ENCODE measurements at places on chromosomes 12 and 14.

GRCh38 chr14:100018482-100018881 lies 46.7 kb upstream of the EVL start:
- DNase-seq = no peak

- no peak for DNase-seq
Measured at GRCh38 chr12:124901003-124901402, 13.4 kb downstream of the UBC start.

DNA sequence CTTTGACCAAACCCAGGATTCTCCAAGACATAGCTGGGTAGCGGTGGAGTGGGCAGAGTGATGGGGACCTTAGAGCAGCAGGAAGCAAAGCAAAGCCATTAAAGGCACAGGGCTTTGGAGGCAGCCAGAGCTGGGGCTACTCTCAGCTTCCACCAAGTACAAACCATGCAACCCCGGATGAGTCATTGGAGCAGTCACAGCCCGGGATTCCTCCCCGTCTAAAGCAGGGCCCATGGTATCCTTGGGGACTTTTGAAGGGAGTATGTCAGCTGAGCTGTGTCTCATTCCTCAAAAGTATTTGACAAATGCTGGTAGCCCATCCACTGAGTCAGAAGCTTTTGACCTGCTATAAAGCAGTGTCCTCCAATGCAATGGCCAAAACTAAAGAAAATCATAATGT lies 9.7 kb upstream of the IFI27 start:
- no peak for DNase-seq

DNA sequence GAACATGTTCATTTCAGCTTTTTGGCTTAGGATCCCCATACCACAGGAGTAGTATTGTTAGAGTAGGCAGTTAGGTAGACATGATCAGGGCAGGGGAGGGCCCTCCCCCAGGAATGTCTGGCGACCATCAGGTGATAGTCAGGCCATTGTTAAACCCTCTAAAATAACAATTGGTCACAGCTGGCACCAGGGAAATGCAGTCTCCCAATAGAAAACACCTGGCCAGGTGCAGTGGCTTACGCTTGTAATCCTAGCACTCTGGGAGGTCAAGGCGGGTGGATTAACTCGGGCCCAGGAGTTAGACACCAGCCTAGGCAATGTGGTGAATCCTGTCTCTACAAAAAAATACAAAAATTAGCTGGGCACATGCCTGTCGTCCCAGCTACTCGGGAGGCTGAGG lies 187.1 kb downstream of the MON2 start:
- no peak for DNase-seq

DNA sequence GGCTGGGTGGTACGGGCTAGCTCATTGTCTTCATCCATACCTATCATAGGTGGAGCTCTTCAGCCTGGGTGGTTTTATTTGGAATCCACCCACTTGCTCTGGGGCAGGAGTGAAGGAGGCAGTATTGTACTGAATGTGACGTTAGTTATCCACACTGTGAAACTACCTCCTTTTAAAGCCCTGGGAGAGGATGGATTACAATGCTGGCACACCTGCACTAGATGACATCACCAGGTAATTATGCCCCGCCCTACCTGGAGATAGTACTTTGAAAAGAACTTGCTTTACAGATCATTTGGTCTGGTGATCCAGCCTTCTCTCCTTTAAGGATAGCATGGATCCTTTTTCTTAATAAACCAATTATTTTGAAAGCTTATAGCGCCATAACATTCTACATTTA lies 78.0 kb downstream of the B4GALNT3 start:
- no peak for DNase-seq

GRCh38 chr14:47596860-47597259 lies 78.5 kb downstream of the MDGA2 start:
- DNase-seq = no peak

DNA sequence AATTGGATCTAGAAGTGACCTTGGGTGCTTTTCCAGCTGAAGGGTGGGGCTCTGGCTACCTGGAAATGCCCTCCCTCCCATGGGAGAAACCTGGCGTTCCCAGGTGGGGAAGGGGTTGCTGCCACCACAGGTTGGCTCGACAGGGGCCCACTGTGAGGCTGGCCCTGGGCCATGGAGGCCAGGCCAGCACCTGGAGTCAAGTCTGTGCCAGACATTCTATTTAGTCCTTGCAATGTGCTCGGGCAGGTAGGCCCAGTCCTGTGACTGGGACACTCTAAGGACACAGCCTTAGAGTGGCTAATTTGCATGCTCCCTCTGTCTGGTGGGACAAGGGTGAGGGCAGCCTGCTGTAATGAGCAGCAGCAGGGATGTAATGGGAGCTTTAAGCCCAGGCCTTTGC lies 11.9 kb downstream of the VRTN start:
- no peak for DNase-seq

DNA sequence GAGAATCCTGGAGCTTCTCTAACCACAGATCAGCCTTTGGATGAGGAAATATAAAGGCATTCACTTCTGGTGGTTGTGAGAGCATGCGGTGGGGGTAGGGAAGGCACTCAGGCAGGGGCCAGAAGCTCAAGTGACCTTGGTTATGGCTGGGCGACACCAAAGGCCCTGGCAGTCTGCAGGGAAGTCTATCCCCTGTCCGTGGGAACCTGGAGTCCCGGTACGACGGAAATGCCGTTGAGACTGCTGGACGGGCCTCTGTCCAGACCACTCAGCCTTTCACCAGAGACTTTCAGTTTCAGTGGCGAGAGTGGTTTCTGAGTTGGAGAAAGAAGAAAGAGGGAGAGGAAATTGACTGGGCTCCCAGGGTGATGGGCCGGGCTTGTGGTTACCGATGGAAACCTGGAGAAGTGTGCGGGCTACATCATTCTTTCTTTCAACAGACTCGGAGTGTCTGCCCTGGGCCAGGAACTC lies 20.9 kb downstream of the ISCA2 start:
- no peak for DNase-seq

DNA sequence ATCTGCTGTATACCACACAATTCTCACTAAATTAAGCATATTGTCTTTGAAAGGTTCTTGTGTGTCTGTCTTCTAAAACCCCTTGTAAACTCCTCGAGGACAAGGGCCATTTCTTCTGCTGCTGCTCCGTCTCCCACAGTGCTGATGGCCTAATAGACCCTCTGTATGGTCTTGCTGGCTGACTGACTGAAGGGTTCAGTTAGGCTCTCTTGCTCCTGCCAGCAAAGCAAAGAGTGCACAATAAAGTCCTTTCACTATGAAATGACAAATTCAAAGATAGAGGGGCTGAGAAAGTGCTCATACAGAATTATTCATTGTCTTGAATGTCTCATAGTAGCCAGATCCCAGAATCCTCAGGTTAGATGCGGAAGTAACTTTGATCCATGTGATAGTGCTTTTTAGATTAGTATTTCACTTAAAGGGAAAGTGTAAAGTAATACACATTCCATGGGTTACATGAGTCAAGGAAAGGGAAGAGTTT lies 14.2 kb upstream of the RIOX1 start:
- DNase-seq = no peak

GRCh38 chr14:90140298-90140955 lies 78.6 kb downstream of the KCNK13 start:
- no peak for DNase-seq

GRCh38 chr12:58764100-58764953 lies 156.0 kb downstream of the LRIG3 start:
- no peak for DNase-seq

DNA sequence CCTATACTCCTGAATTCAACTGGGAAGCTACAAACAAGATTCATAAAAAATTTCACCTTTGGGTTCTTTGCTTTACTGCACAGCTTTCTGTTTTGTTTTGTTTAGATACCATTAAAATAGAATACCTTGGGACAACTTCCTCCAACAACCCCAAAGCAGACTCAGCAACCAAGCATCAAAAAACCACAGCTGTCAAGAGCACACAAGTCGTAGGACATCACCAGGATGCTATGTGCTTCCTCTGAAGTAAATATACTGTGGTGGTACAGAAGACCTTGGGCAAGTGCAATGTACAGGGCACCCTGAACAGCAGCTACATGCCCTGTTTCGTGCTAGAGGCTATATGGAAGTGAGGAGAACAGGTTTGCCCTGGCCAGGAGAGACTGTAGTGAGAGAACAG lies 359.3 kb downstream of the BCL11B start:
- DNase-seq = no peak

DNA sequence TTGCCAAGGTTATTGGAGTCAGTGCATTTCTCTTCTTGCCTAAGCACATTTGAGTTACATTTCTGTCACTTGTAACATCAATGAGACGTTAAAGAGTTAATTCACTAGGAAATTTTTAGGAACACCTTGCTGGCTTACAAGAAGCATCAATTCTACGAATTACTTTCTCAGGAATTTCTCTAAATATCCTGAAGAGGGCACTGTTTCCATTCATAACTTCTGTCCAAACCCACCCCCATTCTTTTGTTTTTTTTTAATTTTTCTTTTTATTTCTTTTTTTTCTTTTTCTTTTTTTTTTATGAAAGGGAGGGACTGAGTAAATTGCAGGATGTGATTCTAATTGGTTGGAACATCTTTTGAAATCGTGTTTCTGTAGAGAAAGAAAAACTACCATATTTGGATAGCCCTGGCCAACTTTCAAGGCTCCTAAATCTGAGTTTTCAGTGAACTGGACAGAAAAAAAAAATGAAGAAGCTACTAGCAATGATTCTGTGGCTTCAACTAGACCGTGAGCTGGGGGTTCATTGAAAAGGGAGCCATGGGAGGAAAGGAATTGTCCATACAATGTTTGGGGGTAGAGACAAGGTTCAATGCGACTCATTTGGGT lies 285.3 kb downstream of the DAD1 start:
- no peak for DNase-seq

- DNase-seq = no peak
Measured at GRCh38 chr12:95446506-95446900, 27.4 kb upstream of the METAP2 start.

GRCh38 chr14:90894241-90894640 lies 78.0 kb upstream of the TTC7B start:
- DNase-seq = no peak

DNA sequence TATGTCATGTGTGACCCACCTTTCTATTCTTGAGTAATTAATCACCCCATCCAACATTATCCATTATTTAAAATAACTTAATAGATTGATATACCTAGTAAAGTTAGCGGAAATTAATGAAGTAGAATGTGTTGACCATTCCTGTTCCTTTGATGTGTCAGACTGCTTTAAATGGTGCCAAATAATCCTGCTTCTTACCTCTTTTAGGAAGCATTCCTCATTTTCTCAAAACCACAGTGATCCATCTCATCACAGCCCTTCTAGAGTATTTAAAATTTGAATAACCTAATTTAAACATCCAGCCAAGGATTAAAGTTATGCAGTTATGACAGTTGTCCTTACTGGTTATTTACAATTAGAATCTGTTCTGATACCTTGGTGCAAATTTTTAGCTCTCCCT lies 6.9 kb downstream of the MGAT4C start:
- DNase-seq = no peak

DNA sequence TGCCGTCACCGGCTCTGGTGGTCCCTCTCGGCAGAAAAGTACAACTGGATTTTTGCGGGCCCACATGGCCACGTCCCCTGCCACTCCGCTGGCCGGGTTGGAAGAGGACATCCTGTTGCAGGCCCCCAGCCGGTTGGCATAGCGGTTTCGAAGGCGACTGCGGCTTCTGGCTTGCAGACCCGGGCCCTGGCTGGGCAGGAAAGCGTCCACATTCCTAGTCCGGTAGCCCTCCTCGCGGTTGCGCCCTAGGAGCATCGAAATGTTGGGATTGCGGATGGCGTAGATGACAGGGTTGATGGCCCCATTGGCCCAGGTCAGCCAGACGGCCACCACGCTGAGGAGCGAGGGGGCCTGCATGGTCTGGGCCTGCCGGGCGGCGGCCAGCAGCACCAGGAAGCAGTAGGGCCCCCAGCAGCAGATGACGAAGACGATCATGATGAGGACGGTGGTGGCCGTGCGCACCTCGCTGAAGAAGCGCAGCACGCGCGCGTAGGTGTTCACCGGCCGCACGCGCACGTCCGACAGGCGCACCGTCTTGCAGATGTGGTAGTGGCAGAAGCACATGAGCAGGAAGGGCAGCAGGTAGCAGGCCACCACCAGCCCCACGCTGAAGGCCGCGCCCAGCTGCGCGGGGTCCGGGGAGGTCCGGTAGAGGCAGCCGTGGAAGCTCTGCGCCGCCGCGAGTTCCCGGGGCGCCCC lies 1.2 kb downstream of the GPR135 start:
- peak; percentile 56 for DNase-seq

- no peak for DNase-seq
Measured at GRCh38 chr12:127363392-127363791, 903.6 kb upstream of the TMEM132C start.

- no peak for DNase-seq
Measured at GRCh38 chr12:19052689-19053088, 76.8 kb upstream of the PLEKHA5 start.

- DNase-seq = no peak
Measured at GRCh38 chr14:91232603-91233002, 11.9 kb downstream of the GPR68 start.

- DNase-seq = no peak
Measured at GRCh38 chr12:76264611-76265012, 83.6 kb downstream of the BBS10 start.

- no peak for DNase-seq
Measured at GRCh38 chr12:123748161-123748560, 13.9 kb upstream of the DNAH10 start.

GRCh38 chr12:1212526-1212925 lies 221.5 kb downstream of the ERC1 start:
- DNase-seq = no peak

DNA sequence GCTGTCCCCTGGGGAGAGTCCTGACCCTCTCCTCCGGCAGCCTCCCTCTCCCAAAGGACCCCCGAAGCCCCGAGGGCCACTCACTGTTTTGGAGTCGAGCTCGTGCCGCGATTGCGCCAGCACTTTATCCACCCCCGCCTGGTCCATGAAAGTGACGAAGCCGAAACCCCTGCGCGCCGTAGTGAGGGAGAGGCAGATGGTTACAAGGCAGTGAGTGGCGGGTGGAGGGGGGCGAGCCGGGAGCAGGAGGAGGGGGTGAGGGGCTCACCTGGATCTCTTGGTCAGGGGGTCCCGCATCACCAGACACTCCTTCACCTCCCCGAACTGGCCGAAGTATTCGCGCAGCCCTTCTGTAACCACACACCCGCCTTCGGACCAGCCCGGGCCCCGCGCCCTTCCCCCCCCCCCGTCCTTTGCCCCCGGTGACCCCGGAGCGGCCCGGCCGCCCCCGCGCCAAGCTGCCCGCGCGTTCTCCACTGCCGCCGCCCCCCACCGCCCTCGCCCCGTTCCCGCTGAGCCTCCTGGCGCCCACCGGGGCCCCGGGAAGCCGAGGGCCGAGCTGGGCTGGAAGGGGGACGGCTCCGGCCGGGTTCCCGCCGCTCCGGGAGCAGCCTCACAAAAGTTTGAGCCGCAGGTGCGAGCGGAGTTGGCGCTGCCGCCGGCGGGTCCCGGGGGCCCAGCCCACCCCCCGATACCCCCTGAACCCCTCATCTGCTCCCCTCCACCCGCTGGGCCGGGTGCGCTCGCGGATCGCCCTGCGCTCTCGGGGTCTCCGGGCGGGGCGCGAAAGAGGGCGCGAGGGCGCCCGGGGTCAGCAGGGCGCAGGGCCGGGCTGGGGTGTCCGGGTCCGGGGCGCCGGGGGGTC lies 808 bp downstream of the MSI1 start:
- DNase-seq = peak; percentile 20

DNA sequence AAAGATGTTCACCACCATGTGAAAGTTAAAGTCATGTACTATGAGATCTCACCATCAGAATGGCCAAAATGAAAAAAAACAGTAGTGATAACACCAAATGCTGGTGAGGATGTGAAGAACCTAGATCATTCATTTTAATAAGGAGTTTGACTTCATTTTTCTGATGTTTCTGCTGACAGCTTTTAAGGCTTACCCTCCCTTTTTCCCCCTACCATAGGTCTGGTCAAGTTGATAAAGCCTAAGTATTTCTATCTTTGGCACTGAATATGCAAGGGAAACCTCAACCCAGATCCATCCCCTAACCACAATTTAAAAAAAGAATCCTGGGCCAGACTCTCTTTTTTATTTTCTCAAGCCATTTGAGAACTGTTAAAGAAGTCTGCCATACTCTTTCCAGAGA lies 689.6 kb upstream of the FOXG1 start:
- DNase-seq = no peak
